ENCODE measurements at places on chromosomes 6 and 20.

DNA sequence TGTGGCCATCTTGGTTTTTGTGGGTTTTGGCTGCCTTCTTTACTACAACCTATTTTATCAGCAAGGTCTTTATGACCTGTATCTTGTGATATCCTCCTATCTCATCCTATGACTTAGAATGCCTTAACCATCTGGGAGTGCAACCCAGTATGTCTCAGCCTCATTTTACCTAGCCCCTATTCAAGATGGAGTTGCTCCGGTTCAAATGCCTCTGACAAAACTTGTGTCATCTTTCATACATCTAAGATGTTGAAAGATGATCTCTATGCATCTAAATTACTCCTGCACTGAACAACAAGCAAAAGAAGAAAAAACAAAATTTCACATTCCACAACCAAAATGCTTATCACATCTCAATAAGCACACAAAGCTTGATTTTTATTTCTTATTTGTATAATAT lies 129.5 kb upstream of the CNR1 start:
- no peak for DNase-seq

- DNase-seq: no peak
These were observed 247.8 kb downstream of the RNF144B start for GRCh38 chr6:18634912-18635311.

- DNase-seq: no peak
These were observed 188.6 kb downstream of the ZDHHC14 start for GRCh38 chr6:157569543-157569942.

GRCh38 chr6:111624401-111625098 lies 18.9 kb upstream of the TRAF3IP2 start:
- no peak for DNase-seq

GRCh38 chr6:112640891-112641290 lies 293.8 kb downstream of the RFPL4B start:
- DNase-seq: no peak

- DNase-seq: no peak
These were observed 16.4 kb upstream of the BLOC1S5 start for GRCh38 chr6:8080362-8081151.

- no peak for DNase-seq
These were observed 142.0 kb downstream of the UST start for GRCh38 chr6:148888856-148889255.

GRCh38 chr6:87444362-87444761 lies 28.4 kb upstream of the SLC35A1 start:
- DNase-seq: no peak

GRCh38 chr6:111607279-111607678 lies 1.6 kb upstream of the TRAF3IP2 start:
- no peak for DNase-seq

DNA sequence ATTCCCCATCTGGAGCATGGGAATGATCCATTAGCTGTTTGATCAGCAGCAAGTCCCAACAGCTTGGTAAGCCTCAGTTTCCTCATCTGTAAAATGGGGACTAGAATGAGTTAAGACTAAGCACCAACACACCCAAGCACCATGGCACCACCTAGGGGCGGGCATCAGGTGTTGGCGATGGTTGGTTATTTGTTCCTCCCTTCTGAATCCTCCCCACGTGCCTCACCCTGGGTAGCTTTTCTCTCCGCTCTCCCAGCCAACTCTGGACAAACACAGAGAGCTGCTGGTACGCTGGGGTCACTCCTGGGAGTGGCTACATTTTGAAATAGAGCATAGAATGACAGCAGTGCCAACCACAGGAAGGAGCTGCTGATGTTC lies 13.3 kb upstream of the ITPR3 start:
- DNase-seq: no peak

- DNase-seq: no peak
These were observed 55.8 kb downstream of the FGD2 start for GRCh38 chr6:37061157-37061804.

DNA sequence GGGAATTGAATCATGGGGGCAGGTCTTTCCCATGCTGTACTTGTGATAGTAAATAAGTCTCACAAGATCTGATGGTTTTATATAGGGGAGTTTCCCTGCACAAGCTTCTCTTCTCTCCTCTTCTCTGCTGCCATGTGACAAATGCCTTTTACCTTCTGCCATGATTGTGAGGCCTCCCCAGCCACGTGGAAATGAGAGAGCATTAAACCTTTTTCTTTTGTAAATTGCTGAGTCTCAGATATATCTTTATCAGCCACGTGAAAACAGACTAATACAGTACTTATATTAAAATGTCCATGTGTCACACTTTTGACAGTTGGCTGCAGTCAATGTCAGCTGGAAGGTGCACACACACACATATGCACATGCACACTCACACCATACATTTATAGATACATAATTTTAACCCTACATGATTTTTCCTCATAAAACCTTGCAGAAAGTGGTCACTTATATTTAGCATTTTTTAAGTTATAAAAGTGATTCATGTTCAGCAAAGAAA lies 128.9 kb downstream of the OTOR start:
- no peak for DNase-seq

DNA sequence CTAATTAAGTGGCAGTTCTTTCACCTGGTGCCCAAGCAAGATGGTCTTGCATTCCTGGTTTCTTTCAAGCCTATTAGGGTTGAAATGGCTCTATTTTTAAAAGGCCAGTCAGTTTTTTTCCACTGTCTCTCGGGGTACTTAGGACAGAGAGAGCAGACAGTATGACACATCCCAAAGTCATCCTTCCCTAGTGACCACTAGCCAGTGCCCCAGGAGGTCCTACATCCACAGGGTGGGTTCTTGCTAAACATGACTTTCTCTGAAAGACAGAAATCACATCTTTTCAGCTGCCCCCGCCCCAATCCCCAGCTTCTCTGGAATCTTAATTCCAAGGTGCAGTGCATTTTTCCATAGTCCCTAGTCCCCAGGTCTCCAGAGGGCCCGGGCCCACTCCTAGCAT lies 192.4 kb downstream of the SLC24A3 start:
- DNase-seq: no peak

DNA sequence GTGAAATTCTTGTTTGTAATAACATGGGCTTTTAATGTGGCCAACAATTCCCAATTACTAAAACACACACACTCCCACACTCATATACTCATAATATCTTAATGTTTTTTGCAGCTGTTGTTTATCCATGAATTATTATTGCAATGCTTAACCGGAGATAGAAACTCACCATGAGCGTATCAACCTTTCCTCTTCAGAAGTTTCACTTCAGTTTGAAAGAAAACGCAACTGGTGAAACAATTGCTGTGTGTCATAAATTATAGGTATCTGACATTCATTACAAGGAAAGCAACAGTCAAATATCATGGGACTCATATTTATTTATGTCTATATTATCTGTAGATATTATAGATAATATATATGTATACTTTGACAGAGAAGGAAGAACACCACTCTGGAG lies 104.1 kb downstream of the HDGFL1 start:
- no peak for DNase-seq

DNA sequence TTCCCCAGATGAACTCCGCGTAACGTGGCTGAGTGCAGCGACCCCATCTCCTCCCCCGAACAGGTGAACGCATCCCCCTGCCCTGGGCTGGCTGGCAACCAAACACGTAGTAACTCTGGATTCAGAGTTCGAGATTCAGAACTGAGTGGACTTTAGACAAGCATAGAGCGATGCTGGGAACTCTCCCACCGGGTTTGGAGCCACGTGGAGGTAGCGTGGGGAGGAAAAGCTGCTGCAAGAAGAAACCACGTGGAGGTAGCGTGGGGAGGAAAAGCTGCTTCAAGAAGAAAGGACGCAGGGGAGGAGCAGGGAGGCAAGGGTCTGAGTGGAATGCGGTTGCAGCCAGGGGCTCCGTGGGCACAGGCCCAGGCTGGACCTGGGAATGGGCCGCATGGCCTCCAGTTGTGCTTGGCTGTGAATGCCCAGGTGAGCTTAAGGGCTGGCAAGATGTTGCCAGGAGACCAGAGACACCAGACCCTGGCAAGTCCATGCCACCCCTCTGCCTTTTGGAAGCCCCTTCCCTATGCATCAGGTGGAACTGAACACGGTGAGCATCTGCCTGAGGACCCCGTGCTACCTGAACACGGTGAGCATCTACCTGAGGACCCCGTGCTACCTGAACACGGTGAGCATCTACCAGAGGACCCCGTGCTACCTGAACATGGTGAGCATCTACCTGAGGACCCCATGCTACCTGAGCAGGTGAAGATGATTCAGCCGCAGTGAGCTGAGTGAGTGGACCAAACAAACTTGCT lies 118.0 kb upstream of the FRMD1 start:
- no peak for DNase-seq

GRCh38 chr20:5061213-5061612 lies 58.5 kb downstream of the PCNA start:
- DNase-seq: no peak

DNA sequence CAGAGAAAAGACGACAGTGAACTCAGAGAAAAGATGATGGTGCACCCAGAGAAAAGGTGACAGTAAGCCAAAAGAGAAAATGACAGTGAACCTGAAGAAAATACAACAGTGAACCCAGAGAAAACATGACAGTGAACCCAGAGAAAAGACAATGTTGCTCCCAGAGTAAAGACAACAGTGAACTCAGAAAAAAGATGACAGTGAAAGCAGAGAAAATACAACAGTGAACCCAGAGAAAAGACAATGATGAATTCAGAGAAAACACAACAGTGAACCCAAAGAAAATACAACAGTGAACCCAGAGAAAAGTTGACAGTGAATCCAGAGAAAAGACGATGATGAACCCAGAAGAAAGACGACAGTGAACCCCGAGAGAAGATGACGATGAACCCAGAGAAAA lies 140.5 kb upstream of the MAP3K4 start:
- DNase-seq: no peak

- DNase-seq: peak; percentile 67
These were observed 67.3 kb downstream of the PREX1 start for GRCh38 chr20:48760403-48760983.

GRCh38 chr20:34883087-34883688 lies 6.8 kb downstream of the ACSS2 start:
- DNase-seq: no peak

DNA sequence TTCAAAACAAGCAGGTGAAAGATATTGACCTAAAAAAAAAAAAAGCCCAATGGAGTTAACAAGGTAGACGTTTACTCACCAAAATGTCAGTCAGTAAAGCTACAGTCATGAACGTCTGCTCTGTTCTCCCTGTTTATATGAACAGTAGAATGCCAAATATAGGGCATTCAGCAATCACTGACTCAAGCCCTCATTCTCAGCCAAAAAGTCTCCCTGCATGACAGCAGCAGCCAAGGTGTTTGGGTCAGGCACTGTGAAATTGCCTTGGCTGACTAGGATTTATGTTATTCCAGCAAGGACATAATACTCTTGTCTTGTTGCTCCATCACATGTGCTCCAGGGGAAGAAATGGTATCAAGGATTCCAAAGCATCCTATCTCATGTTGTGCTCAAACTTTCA lies 194.7 kb upstream of the RSPO3 start:
- DNase-seq: no peak

GRCh38 chr6:111614833-111615582 lies 9.3 kb upstream of the TRAF3IP2 start:
- no peak for DNase-seq

- no peak for DNase-seq
These were observed 2.4 kb upstream of the SNAI1 start for GRCh38 chr20:49980140-49981008.

GRCh38 chr6:80280262-80281010 lies 174.0 kb downstream of the BCKDHB start:
- no peak for DNase-seq

GRCh38 chr6:55014321-55015088 lies 159.8 kb upstream of the HCRTR2 start:
- no peak for DNase-seq

DNA sequence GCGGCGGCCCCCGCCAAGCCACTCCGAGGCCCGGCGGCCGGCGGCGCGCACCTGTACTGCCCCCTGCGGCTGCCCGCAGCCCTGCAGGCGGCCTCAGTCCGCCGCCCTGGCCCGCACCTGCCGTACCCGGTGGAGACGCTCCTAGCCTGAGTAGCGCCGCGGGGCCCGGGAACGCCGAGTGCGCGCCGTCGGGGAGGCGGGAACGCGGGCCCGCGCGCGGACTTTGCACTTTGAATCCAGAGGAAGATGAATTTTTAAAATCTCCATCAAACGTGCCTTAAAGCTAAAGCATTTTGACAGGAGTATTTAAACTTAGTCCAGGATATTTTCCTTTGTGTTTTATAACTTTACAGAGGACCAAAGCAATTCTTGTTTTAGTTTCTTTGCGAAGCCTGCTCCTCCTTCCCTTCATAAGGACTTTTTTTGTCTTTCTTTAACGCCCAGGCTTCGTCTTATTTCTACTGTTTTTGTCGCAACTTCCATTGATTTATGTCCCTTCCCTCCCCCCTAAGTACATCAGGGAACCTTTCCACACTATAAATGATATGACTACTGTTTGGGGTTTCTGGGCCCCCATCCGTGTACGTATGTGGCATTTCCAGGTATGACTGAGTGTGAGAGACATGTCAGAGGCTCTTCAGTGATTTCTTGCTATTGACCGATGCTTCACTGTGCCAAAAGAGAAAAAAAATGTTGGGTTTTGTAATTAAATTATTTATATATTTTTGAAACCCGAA lies 2.0 kb downstream of the FOXQ1 start:
- no peak for DNase-seq

DNA sequence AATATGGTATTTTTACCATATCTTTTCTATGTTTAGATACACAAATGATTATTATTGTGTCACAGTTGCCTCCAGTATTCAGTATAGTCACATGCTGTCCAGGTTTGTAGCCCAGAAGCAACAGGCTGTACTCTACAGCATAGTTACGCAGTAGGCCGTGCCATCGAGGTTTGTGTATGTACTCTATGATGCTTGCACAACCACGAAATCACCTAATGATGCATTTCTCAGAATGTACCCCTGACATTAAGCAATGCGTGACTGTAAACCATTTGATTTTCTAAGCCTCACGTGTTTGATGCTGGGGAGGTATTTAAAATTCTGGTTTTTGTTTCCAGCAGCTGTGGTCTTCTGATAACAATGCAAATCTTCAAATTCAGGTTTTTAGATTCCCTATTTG lies 207.6 kb downstream of the UST start:
- DNase-seq: no peak

GRCh38 chr6:28729501-28730402 lies 194.0 kb downstream of the TRIM27 start:
- DNase-seq: no peak

GRCh38 chr6:105601541-105602236 lies 198.8 kb upstream of the PREP start:
- DNase-seq: no peak

- DNase-seq: peak; percentile 25
These were observed 19.2 kb downstream of the PRND start for GRCh38 chr20:4740774-4741431.

Data from stimulated activated CD8-positive, alpha-beta memory T cell treated with anti-CD3 and anti-CD28 coated beads, Interleukin-15, amount 100 ng/mL, for 4 hours (primary cell).